ENCODE measurements at places on chromosomes 2 and 18. TPM values are rescaled to one million over a fixed set of nuclear protein-coding genes. Genes with fewer than 3 reads are reported as not detected.

TXNDC2 gene
- total RNA-seq: 0.26 TPM

MERTK gene
- 1.3 TPM for total RNA-seq

TBC1D8 gene
- 1.1 TPM for total RNA-seq

INO80C gene
- total RNA-seq: 35.2 TPM

CCT4 gene
- 381 TPM for total RNA-seq

FAM161A gene
- total RNA-seq: 3.7 TPM

EVX2 gene
- not detected for total RNA-seq

All from activated T-helper 1 cell treated with anti-CD3 and anti-CD28 coated beads, Interleukin-12 subunit alpha, Interleukin-12 subunit beta, Interleukin-2, Interleukin-4 antibody, amounts not matched to agents 30 ng/mL and 10 ng/mL and 1 ng/mL, durations not matched to agents 14 hours and 24 hours and 36 hours (primary cell).